ENCODE measurements at places on chromosomes 3 and 15.

- H3K27me3 ChIP-seq: peaks cover 8% of the 10 kb centered on the region
- no peak overlapping the region for H3K4me3 ChIP-seq
- no peaks in the 10 kb centered on the region for H3K4me1 ChIP-seq
- no peaks in the 10 kb centered on the region for H3K36me3 ChIP-seq
- H3K27ac ChIP-seq: no peak overlapping the region
- DNase-seq: no peak
These were observed 146.1 kb upstream of the TPM1 start for GRCh38 chr15:62896380-62896866.

GRCh38 chr3:127408022-127408683 is 120.3 kb upstream of the PRR20G start:
- H3K4me3 ChIP-seq: no peak overlapping the region
- no peaks in the 10 kb centered on the region for H3K36me3 ChIP-seq
- H3K27ac ChIP-seq: no peak overlapping the region
- H3K27me3 ChIP-seq: peaks cover 19% of the 10 kb centered on the region
- DNase-seq: no peak

- H3K36me3 ChIP-seq: no peaks in the 10 kb centered on the region
- no peaks in the 10 kb centered on the region for H3K4me1 ChIP-seq
- H3K27me3 ChIP-seq: peaks cover 6% of the 10 kb centered on the region
- H3K4me3 ChIP-seq: no peak overlapping the region
These were observed 32.6 kb downstream of the ITGA11 start for GRCh38 chr15:68399096-68400065.

- H3K4me1 ChIP-seq: peaks cover 8% of the 10 kb centered on the region
- DNase-seq: no peak
- H3K27me3 ChIP-seq: no peaks in the 10 kb centered on the region
- no peak overlapping the region for H3K4me3 ChIP-seq
These were observed 78.9 kb downstream of the ESYT3 start for GRCh38 chr3:138513090-138513843.

- no peak overlapping the region for H3K4me3 ChIP-seq
- H3K4me1 ChIP-seq: peaks cover 11% of the 10 kb centered on the region
- H3K36me3 ChIP-seq: no peaks in the 10 kb centered on the region
- H3K27me3 ChIP-seq: peaks cover 6% of the 10 kb centered on the region
These were observed 29.2 kb downstream of the CPN2 start for GRCh38 chr3:194321693-194322640.

DNA sequence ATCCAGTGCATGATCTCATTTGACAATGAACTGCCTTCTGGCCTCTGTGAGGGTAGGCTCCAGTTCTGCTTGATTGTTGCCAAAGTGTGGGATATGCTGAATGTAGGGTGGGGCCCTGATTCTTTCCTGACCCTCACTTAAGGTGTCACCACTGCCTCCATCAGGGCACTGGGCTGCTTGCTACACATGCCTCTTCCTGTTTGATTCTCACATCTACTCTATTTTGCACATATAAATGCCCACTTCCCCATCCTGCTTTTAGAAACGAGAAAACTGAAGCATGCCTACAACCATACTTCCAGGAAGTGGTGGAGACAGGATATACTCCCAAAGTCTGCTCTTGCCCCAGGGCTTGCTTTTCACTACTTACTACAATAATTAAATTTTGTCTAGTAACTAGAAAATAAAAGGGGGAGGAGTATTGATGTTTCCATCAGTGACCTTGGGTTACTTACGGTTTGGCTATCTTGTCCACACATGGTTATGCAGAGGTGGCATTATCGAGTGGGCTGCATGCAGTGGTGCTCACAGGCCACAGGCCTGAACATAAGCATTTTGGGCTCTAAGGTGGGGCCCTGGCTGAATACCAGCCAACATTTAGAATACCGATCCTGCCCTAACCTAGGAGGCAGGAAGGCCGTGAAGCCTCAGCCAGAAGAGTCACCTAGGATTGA is 6.7 kb downstream of the ZDHHC3 start:
- H3K4me1 ChIP-seq: peaks cover 63% of the 10 kb centered on the region
- no peaks in the 10 kb centered on the region for H3K36me3 ChIP-seq

DNA sequence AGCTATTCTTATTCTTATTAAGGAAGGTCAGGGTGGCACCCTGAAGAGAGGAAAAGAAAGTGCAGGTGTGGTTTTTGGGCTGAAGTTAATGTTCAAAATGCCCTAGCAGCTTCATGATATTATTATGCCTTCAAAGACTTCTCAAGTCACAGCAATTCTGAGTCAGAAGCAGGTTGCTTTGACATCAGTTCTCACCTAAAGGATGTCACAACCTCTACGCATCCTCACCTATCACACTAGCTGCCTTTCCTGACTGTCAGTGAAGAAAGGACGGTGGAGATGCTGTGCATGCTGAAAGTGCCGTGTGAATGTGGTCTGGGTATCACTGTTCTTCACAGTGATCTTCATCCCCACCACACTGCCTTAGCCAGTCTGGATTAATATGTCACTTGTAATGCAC is 49.6 kb downstream of the NPTN start:
- DNase-seq: no peak
- no peak overlapping the region for H3K27ac ChIP-seq
- H3K27me3 ChIP-seq: no peaks in the 10 kb centered on the region
- H3K4me1 ChIP-seq: peaks cover 10% of the 10 kb centered on the region

- H3K4me3 ChIP-seq: no peak overlapping the region
- no peaks in the 10 kb centered on the region for H3K27me3 ChIP-seq
- no peak overlapping the region for H3K27ac ChIP-seq
- peaks cover 8% of the 10 kb centered on the region for H3K4me1 ChIP-seq
These were observed 213.9 kb upstream of the SLC2A2 start for GRCh38 chr3:171240504-171240835.

Measured in activated CD4-positive, alpha-beta T cell treated with anti-CD3 and anti-CD28 coated beads for 36 hours (primary cell).